ENCODE measurements at places on chromosomes 6 and 20.
A peak's percentile ranks its signal among the peaks of the same experiment; 100 is the strongest.

DNA sequence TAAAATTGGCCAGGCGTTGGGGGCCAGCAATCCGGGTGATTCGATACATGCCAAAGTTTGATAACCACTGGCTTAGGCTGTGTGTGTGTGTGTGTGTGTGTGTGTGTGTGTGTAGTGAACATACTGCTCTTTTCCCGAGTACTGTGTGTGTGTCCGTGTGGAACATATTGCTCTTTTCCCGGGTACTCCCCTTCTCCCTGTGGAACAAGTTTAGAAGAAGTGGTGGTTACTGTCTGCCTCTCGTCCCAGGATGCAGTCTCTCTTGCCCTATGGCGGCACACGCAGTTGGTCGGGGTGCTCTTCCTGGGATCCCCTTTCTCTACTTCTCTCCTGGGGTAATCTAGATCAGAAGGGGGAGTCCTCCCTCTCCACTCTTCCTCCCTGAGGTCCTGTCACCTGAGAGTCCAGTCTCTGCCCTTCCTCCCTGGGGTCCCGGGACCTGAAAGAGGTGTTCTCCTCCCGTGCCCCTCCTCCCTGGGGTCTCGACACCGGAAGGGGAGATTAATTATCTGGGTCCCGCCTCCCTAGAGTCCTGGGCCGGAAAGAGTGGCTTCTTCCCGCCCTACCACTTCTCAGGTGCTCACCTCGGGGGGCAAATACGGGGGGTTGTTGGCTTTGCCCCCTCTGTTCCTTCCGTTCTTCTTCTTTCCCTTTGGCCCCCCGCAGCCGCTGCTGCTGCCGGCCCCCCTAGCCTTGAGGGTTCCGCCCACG is 516 bp downstream of the GTPBP2 start:
- DNase-seq = peak; percentile 32

GRCh38 chr20:43949741-43950618 is 35.3 kb downstream of the TOX2 start:
- DNase-seq = peak; percentile 27

DNA sequence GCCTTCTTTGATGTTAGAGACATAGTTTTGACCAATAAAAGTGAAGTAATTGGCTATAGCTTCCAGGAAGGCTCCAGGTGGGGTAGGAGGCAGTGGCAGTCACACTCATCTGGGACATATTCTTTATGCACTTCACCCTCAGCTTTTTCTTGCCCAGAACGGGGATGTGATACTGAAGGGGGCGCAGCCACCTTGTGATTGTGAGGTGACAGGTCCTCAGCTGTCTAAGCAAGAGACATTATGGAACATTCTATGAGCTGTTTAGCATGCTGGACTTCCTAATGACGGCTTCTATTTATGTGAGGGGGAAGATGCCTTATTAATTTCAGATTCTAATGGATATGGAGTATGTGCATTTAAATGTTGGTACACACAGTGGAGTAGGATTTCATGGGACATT is 151.3 kb upstream of the ZFP64 start:
- DNase-seq = no peak

DNA sequence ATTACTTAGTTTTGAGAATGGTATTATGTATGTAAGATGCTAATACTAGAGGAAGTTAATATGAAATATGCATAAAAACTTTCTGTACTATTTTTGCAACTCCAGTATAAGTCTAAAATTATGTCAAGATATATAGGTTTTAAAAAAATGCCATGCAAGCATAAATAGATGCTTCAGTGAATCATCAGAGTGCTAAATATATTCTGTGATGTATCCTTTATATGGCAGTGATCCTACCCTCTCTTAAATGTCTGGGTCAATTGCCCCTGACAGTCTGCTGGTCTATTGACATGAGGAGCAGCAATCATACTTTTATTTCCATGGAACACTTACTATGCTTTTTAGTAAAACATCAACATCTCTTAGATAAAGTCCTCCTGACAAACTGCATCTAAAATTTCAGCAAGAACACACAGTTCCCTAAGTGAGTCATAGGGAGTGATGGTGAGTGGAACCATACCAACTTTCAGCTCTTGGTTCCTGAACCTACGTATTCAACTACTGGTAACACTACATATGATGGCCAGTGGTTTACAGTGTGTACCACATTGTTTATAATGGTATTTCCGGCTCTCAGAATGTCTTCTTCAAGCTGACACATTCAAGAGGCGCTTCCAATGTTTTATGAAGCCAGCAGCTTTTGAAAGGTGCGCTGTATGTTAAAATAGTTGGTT is 928.7 kb upstream of the GJE1 start:
- DNase-seq = no peak

GRCh38 chr20:18983796-18984195 is 170.2 kb downstream of the SCP2D1 start:
- DNase-seq = no peak

DNA sequence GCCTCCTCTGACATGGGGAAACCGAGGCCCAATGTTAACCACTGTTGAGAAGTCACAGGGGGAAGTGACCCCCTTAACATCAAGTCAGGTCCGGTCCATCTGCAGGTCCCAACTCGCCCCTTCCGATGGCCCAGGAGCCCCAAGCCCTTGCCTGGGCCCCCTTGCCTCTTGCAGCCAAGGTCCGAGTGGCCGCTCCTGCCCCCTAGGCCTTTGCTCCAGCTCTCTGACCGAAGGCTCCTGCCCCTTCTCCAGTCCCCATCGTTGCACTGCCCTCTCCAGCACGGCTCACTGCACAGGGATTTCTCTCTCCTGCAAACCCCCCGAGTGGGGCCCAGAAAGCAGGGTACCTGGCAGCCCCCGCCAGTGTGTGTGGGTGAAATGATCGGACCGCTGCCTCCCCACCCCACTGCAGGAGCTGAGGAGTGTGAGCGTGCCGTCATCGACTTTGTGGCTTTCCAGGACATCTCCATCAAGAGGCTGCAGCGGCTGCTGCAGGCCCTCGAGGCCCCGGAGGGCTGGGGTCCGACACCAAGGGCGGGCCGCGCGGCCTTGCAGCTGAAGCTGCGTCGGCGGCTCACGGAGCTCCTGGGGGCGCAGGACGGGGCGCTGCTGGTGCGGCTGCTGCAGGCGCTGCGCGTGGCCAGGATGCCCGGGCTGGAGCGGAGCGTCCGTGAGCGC is 1.6 kb downstream of the TNFRSF6B start:
- no peak for DNase-seq

GRCh38 chr20:19025430-19026120 is 186.9 kb upstream of the SLC24A3 start:
- no peak for DNase-seq

GRCh38 chr6:100194535-100194934 is 200.5 kb upstream of the MCHR2 start:
- no peak for DNase-seq

- DNase-seq = no peak
Measured at GRCh38 chr6:294656-295565, 2.6 kb downstream of the DUSP22 start.

GRCh38 chr6:11035616-11036350 is 8.3 kb downstream of the ELOVL2 start:
- no peak for DNase-seq

DNA sequence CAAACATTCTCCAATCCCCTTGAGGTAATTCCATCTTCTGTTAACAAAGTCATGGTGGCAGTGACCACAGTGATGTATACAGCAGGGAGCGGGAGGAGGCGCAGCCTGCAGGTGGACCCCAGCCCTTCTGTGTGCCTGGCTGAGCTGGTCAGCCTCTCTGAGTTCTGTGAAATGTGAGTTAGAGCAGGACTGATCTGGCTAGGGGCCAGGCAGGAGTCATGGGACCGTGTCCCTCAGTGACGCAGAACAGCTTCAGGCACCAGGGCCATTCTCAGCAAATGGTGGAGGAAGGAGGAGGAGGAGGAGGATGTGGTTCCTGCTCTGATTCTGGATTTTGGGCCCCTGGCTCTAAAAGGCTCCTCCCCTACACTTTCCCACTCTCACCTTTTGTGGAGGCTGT is 6.9 kb downstream of the PHACTR3 start:
- DNase-seq = no peak

GRCh38 chr6:137423451-137424168 is 70.6 kb downstream of the OLIG3 start:
- no peak for DNase-seq

DNA sequence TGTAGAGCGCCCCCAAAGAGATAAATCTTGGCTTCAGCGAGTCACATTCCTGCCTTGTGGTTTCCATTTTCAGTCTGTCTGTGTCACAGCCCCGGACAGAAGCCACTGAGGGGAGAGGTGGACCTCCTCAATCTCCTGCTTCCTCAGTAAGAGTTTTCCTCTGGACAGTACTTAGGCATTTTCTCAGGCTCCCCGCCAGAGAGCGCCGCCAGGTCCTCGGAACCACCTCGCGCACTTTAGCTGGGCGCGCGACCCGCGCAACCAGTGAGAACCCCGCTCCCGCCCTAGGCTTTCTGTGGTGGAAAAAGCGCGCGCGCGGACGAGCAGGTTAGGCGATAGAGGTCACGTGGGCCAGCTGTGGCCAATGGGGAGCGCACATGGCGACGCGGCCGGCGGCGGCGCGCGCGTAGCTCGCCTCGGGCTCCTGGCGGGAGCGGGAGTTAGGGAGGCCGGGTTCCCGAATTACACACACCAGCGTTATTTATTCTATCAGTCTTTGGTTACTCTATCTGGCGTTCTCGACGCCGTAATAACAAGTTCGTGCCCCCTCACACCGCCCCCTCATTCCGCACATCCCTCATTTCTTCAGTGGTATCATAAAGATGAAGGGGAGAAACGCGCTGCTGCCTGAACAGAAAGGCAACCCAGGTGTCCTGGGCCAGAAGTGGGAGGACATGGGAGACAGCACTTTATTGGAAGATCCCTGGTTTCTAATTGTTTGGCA is 19.4 kb downstream of the PXT1 start:
- DNase-seq = peak; percentile 90

DNA sequence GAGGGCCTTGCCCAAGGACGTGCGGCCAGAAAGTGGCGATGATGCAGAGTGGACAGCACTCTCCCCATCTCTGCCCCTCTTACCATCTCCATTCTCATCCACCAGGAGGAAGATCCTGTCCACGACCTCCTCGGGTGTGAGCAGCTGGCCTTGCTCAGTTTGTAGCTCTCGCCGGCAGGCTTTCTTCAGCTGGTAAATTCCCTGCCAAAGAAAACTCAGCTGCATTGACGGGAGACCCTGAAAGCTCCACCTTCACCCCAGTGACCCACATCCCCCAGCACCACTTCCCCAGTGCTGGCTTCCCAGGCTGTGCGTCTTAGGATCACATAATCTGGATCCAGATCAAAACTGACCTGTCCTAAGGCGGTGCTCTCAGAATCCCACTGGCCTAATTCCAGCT is 9.2 kb downstream of the GUCA1B start:
- no peak for DNase-seq

DNA sequence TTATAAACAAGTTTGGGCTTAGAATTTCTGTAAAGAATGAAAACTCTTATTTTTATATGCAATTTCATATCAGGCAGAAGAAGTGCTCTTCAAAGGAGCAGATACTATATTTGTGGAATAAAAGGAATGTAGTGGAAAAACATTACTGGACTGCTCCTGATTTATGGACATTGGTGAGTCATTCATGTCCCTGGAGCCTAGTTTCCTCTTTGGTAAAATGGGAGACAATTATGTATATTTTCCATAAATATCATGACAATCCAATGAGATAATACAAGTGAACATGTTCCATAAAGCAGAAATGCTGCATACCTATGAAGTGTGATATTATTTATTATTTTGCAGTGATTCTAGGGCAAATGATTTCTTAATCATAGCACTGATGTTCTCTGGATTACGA is 445.8 kb upstream of the CITED2 start:
- no peak for DNase-seq

GRCh38 chr20:9989066-9989724 is 45.6 kb upstream of the ANKEF1 start:
- DNase-seq = no peak

All from stimulated activated CD4-positive, alpha-beta T cell treated with anti-CD3 and anti-CD28 coated beads, TNF-alpha, amount 100 ng/mL, for 4 hours (primary cell).